ENCODE measurements at places on chromosomes 11 and 22.

GRCh38 chr11:118216621-118217481 is 8.0 kb downstream of the JAML start:
- no peak for DNase-seq

GRCh38 chr11:23314162-23314561 is 453.9 kb upstream of the CCDC179 start:
- no peak for DNase-seq

DNA sequence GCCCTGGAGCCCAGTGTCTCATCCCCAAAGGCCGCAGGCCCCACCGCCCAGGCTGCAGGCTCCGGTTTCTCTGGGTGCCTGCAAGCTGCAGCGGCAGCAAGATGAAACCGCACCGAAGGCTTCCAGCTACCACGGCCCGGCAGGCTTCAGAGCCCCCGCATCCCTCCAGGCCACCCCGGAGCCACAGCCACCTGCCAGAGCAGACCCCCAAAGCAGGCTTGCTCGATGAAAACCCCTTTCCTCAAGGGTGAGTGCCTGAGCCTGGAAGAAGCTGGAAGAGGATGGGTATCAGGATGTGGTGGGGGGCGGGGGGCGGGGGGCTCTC is 24.5 kb upstream of the GNB1L start:
- DNase-seq: no peak

DNA sequence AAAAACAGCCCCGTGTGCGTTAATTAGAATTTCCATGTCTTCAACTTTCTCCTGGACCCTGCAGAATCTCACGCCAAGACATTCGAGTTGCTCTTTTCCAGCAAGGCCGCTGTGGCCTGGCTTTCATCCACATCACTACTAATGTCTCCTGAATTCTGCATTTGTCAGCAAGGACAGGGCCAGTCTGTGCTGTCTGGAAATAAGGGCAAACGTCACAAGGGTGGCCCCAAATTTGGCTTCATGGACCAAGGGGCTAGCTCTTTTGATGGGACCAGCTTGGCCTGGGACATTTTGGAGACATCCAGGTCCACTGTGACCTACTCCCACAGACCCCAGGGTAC is 33.4 kb downstream of the KCNQ1OT1 start:
- DNase-seq: no peak

DNA sequence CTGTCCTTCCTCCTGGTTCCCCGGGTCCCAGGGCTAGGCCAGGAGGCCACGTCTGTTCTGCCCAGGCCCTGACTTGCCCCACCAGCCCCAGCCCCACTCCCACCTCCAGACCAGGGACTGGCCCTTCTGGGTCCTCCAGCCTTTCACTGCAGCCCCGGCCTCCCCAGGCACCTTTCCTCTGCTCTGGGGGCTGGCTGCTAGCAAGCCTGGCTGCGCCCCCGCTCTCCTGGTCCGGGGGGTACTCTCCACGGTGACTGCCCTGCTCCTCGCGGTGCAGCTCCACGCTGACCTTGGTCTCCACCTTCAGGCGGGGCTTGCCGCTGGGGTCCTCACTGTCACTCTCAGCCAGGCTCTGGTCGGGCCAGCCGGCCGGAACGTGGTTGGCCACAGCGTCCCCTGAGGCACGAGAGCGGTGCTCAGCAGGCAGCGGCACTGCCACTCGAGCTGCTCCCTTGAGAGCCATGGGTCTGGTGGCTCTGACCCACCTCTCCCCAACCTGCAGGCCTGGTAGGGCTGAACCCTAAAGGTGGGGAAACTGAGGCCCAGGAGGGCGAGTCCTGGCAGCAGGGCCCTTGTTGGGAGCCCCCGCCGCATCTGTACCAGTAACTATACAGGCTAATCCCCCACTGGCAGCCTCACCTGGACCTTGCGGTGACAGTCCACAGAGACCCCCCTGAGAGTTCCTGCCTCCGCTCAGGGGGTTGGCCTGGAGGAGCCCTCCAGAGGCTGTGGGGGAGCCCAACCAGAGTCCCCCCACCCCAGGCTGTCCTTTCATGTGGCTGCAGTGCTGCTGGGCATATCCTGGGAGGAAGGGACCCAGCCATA is 29.0 kb downstream of the TRMU start:
- DNase-seq: no peak

DNA sequence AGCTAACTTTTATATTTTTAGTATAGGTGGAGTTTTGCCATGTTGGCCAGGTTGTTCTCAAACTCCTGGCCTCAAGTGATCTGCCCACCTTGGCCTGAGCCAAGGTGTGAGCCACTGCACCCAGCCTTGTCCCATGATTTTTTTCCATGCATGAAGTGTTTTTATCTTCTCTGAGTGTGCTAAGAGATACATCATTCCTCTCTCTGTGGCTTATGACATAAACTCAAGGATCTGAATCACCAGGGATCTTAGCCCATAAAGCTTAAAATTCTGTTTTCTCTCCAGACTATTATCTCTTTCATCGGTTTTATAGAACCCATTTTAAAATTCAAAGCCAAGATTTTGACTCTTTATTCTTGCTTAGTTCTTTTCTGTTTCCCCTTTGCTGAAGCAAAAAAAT is 48.4 kb upstream of the C11orf58 start:
- no peak for DNase-seq

Measured in AG10803 (cell line).